ENCODE measurements at places on chromosomes 1 and 21. TPM values are rescaled to one million over a fixed set of nuclear protein-coding genes. Genes with fewer than 3 reads are reported as not detected.
A peak's percentile ranks its signal among the peaks of the same experiment; 100 is the strongest.

DNA sequence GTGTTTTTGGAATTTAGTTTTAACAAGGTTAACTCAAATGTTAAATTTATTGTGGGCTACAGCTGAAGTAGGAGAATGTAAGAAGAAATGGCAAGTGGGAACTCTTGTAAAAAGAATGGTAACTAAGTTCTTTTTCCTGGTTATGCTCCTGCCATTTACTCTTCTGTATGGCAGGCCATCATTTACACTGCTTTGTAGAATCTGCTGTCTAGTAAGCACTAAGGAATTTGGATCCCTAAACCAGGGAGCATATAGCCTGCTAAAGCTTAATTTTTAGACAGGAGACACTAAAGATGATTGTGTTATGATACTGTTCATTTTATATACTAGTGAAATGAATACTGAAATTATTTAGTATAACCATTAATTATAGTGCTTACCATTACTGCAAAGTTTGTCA is 85.3 kb downstream of the CAMTA1 start:
- no peaks in the 10 kb centered on the region for H3K27me3 ChIP-seq
- H3K4me1 ChIP-seq = peaks cover 30% of the 10 kb centered on the region
- no peak overlapping the region for H3K4me3 ChIP-seq
- no peak for DNase-seq
- H3K27ac ChIP-seq = no peak overlapping the region
- peaks cover 6% of the 10 kb centered on the region for H3K36me3 ChIP-seq

DNA sequence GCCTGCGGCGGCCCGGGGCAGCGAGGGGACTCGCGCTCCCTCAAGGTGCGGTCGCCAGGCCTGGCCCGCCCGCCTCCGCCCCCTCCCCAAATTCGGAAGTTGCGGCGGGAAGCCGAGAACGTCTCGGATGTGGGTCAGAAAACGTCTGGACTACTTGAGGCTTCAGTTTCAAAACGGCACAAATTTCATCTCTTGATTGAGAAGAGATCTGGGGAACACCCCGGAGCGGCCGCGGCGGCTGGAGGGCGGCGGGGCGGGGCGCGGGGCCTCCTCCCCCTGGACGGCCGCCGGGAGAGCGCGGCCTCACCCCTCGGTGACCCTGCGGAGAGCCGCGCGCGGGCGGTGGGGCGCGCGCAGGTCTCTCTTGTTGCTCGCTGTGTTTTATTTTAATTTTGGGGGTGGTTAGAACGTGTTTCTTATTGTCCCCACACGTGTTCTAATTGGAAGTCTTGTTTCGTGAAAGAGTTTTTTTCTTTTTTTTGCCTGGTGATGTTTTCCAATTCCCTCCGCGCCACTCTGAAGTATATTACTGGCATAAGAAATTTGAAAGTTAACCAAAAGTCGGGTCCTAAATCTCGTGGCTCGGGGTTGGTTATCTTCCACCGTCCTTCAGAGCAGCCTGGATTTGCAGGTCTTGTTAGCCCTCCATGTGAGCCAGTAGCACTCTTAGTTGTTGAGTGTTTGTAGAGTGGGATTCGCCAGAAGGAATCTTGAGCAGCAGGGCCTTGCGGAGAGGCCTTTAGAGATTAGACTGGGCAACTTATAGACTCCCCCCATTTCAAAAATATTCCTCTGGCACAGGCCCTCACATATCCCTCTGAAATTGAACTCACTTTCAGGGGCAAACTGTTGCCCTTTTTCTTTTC is 749 bp downstream of the PCBP3 start:
- peaks cover 5% of the 10 kb centered on the region for H3K36me3 ChIP-seq
- peaks cover 31% of the 10 kb centered on the region for H3K27me3 ChIP-seq

Gene CLDN17
- not detected for total RNA-seq

Gene NPHS2
- total RNA-seq = not detected

DNA sequence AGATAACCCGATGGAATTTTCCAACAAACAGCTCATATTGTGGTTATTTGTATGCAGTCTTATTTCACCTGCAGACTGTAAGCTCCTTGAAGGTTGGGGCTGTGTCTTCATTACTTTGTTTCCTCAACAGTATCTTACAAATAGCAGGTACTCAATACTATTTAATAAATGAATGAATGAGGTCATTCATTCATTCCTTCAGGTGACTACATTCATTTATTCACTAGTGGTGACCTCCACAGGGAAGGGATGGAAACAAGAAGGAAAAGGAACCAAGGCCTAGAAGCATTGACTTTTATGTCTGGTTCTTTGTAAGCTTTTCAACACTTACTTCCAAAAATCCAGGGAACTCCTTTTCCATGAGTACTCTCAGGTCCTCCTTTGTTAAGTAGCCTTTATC is 7.9 kb downstream of the S100A10 start:
- H3K4me3 ChIP-seq = no peak overlapping the region
- peaks cover 88% of the 10 kb centered on the region for H3K36me3 ChIP-seq
- no peak for DNase-seq
- H3K27me3 ChIP-seq = no peaks in the 10 kb centered on the region
- H3K4me1 ChIP-seq = peaks cover 76% of the 10 kb centered on the region

DNA sequence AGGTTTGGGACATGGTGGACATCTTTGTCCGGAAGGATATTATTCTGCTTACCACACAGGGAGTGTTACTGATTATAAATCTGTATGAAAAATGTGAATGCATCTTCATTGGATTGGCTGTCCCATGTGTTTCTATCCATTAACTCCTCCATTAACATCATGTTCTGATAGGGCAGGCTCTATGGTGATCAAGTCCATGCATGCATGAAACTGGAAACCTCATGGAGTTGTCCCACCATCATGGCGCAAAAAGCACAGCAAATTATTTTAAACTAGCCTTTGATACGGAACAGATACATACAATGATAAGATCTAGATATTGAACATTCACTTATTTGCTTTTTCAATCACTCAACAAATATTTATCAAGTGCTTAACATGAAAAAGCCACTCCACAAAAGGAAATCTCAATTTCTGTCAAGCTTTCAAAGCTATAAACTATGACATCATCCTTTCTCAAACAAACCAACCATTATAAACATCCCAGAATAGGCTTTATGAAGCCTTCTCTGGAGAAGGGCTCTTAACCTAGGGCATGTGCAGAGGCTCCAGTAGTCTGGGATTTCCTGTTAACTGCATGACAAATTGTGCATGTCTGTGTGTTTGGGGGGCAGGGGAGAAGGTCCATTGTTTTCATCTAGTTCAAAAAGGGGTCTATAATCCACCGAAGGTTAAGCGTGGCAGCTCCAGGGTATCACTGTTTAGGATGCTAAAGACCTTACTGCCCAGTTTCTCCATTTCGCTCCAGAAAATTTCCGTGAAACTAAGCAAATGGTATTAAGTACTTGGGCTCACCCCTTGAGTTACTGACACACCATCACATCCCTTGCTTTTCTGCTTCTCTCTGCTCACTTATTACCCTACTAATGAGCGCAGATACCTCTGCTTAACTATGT is 46.1 kb downstream of the ADAMTS1 start:
- no peak overlapping the region for H3K4me3 ChIP-seq
- H3K4me1 ChIP-seq = no peaks in the 10 kb centered on the region
- no peaks in the 10 kb centered on the region for H3K36me3 ChIP-seq
- no peak overlapping the region for H3K27ac ChIP-seq

DNA sequence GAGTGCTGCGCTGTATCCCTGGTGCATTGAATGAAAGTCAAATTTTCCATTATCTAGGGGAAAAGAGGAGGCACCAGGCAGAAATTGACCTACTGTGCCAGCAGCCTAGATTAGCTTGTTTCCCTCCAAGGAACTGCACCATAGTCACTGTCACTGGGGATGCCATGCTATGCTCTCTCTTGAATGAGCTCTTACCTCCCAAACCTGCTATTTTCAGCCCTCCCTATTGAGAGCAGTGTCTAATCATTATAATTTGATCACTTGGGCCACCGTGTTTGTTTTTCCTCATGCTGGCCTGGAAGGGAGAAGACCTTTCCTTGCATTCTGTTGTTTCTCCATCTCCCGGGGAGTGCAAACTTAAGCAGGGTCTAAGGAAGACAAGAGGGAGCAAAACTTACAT is 492.9 kb downstream of the SIPA1L2 start:
- no peak for DNase-seq
- H3K36me3 ChIP-seq = no peaks in the 10 kb centered on the region
- no peak overlapping the region for H3K4me3 ChIP-seq
- no peaks in the 10 kb centered on the region for H3K4me1 ChIP-seq
- H3K27me3 ChIP-seq = peaks cover 1% of the 10 kb centered on the region
- no peak overlapping the region for H3K27ac ChIP-seq

Gene FMO1
- total RNA-seq = not detected

DNA sequence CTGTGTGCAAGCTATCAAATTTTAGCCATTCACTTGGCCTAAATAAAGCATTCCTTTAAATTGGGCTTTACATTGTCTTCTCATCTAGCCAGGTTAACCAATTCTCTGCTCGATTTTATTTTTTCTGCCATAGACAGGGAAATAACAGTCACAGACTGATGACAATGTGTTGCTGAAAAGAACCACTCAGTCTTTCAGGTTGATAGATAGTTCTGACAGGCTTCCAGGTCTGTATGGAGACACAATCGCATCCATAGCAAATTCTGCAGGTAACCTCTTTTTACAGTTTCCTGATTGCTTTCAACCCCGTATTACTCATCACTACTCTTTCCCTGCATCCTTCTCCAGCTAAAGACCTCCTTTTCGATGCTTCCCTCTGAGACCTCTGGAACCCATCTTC is 198.0 kb downstream of the KCNH1 start:
- DNase-seq = no peak

GRCh38 chr1:21220815-21221214 is 44.1 kb upstream of the EIF4G3 start:
- no peak overlapping the region for H3K27ac ChIP-seq
- no peak for DNase-seq
- H3K36me3 ChIP-seq = peaks cover 42% of the 10 kb centered on the region
- no peaks in the 10 kb centered on the region for H3K27me3 ChIP-seq

Gene KCNA3
- 84.9 TPM for total RNA-seq

DNA sequence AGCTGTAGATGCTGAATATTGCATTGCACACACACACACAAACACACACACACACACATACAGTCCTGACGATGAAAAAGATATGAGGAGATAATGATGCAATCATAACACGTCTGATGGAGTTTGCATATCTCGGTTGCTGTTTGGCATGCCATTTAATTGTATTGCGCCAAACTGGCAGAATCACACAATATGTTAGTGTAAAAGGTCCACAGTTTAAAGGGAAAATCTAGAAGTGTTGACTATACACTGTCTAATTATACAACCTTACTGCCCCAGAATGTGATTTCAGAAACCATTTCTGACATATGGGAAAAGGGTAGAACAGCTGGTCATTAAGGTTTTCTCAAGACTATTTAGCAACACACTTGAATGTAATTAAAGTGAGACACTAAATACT is 123.7 kb upstream of the PROX1 start:
- no peak overlapping the region for H3K4me3 ChIP-seq
- H3K27ac ChIP-seq = no peak overlapping the region
- H3K27me3 ChIP-seq = no peaks in the 10 kb centered on the region
- H3K4me1 ChIP-seq = no peaks in the 10 kb centered on the region
- DNase-seq = no peak

DNA sequence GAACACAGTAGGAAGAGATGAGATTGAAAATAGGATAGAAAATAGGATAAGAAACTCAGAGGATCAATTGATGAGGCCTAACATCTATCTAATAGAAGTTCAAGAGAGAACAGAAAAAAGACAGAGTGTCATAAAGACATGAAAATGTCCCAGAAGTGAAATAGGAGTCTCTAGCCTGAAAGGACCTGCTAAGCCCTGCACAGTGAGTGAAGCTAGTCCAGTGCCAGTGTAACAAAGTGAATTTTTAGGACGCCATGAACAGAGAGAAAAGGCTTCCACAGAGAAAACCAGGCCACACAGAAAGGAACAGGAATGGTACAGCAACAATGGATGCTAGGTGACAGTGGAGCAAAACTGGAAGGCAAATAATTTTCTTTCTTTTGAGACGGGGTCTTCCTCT is 20.3 kb upstream of the LSS start:
- no peak overlapping the region for H3K27ac ChIP-seq
- no peak for DNase-seq
- peaks cover 68% of the 10 kb centered on the region for H3K36me3 ChIP-seq
- peaks cover 25% of the 10 kb centered on the region for H3K4me1 ChIP-seq

DNA sequence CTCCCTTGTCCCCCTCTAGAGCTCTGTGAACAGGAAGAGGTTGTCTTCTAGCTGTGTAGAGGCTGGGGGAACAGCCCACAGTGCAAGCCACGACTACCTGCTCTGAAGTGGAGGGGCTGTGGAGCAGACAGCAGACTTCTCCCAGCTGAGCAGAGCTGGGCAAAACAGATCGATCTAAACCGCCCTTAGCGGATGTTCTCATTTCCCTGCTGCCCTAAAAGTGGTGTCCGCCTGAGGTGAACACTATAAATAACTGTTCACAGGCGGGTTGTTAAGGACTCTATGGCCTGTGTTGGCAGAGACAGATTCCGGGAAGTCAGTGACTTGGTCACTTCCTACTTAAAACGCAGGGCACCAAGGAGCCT is 203.2 kb downstream of the RHOU start:
- H3K4me3 ChIP-seq = no peak overlapping the region
- peaks cover 7% of the 10 kb centered on the region for H3K4me1 ChIP-seq
- peak overlapping the region; percentile 32 for H3K27ac ChIP-seq
- peaks cover 6% of the 10 kb centered on the region for H3K27me3 ChIP-seq
- no peak for DNase-seq

Gene CFHR3
- not detected for total RNA-seq

DNA sequence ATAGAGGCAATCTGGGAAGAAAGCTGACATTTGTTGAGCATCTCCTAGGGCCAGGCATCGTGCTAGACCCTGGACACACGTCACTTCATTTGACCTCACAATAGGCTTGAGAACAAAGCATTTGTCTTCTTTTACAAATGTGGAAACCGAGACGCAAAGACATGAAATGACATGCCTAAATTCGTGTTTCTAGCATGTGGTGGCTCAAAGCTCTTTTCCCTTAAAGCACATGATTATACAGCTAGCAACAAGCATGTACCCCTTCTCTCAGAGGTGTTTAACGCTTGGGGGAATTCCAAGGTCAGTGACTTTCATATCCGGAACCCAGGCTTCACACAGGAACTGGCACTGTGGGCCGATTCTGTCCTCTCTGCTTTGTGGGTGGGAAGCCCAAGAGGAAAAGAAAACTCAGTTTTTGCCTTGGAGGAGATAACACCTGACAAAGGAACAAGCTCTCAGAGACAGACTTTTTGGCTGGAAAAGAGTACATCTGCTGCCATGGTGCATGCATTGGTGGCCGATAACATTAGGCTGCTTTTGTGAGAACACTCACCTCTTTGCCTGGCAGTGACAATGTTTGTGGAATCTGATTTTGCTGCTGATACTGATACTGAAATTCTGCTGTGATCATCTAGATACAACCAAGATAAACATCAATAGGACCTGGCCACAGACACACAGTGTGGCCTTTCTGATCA is 15.4 kb upstream of the CD2 start:
- DNase-seq = peak; percentile 68
- no peaks in the 10 kb centered on the region for H3K27me3 ChIP-seq
- peak overlapping the region; percentile 99 for H3K27ac ChIP-seq
- peak overlapping the region; percentile 68 for H3K4me3 ChIP-seq
- H3K4me1 ChIP-seq = peaks cover 57% of the 10 kb centered on the region

Gene C1orf226
- not detected for total RNA-seq

- DNase-seq = no peak
- no peak overlapping the region for H3K27ac ChIP-seq
- no peak overlapping the region for H3K4me3 ChIP-seq
- H3K27me3 ChIP-seq = no peaks in the 10 kb centered on the region
- H3K36me3 ChIP-seq = peaks cover 19% of the 10 kb centered on the region
- no peaks in the 10 kb centered on the region for H3K4me1 ChIP-seq
Observed at GRCh38 chr1:174352883-174353608, 94.7 kb upstream of the GPR52 start.
